Activated effector memory CD4-positive, alpha-beta T cell treated with anti-CD3 and anti-CD28 coated beads, Interleukin-2, amount 50 U/mL, for 16 hours (primary cell): ENCODE measurements at places on chromosomes 5 and 9.

DNA sequence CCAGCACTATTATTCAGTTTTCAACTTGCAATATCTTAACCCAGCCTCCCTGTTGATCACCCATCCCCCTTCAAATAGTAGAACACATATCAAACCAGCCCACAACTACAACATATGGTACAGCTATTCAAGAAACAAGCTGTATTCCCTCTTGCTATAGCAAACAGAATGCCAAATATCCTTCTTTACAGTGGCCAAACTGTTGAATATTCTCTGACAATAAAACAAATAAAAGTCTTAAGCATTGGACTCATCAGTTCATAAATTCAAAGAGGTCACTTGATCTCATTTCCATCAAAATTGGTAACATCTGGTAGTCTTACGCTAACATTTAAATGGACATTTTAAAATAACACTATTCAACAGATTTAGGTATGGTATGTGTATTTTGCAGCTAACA lies 350.8 kb downstream of the EFNA5 start:
- no peak for DNase-seq

GRCh38 chr5:980001-980588 lies 28.5 kb upstream of the NKD2 start:
- peak; percentile 45 for DNase-seq

- DNase-seq: no peak
Observed at GRCh38 chr5:44932922-44933585, 124.3 kb downstream of the MRPS30 start.

- DNase-seq: no peak
Observed at GRCh38 chr5:81177061-81177460, 56.1 kb upstream of the CKMT2 start.

GRCh38 chr5:43061352-43062075 lies 21.4 kb upstream of the ANXA2R start:
- no peak for DNase-seq

- no peak for DNase-seq
Observed at GRCh38 chr5:139964266-139964993, 78.7 kb downstream of the NRG2 start.

GRCh38 chr5:91556-92263 lies at the start of gene PLEKHG4B:
Gene PLEKHG4B, plus strand, starts transcription at chr5:92168. Its CDS starts 64 bp downstream, at chr5:92232.
- DNase-seq: no peak

DNA sequence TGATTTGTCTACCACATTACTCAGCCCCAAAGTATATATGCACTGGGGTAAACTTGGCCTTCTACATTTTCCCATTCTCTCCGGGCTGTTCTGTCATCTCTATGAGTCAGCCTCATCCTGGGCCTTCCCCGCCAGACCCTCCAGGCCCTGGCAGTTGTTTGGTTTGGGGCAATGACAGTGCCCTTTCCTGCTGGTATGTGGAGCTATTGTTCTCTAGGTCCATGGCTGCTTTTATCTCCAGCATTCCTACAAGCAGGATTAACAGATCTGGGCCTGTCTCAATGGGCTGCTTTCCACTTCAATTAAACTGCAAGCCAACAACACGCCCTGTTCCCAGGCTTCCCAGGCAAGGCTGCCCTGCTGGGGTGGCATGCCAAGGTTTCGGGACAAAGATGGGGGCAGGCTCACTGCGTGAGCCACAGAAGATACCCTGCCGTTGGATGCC lies 136.4 kb downstream of the SLIT3 start:
- no peak for DNase-seq

DNA sequence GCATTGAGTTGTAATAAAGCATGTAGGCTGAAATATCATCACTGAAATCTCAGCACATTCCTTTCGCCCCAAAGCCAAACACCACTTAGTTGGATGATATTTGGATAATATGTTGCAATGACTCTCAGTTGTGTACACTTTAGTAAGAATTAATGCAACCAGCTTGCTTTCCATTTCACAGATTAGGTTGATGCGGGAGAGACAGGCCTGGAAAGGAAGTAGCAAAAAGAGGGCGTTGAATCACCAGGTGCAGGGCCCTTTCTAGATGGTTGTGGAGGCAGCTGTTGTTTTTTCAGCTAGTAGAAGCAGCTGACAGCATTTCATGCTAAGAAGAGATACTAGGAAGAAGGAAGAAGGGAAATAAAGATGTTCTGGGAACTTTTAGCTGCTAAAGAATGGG lies 30.9 kb downstream of the DMRT3 start:
- no peak for DNase-seq

DNA sequence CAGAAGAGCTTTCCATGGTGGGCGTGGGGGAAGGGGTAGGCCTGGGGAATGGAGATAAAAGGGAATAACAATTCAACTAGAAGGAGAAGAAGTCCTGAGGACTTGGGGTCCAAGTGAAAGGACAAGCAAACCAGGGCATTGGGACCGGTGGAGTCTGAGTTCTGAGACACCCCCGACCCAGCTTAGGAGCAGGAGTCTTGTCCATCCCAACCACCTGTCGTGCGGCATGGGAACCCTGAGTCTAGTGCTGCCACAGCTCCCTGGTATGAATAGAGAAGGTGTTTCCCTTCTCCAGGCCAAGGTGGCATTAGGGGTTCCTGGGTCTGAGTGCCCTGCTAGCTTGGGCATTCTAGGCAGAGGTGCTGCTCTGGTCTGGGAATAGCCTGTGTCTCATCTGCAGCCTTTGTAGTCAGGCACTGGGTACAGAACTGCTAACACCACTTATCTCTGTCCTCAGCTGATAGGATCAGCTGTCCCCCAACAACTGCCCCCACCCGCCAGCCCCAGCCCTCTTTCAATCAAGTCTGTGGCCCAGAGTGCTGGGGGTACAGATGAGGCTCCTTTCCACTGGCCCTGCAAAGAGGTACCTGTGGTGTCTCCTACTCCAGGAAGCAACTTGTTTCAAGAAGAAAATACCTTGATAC lies 9.9 kb downstream of the HNRNPAB start:
- no peak for DNase-seq

- DNase-seq: no peak
Observed at GRCh38 chr9:114612272-114612923, 1.3 kb downstream of the TMEM268 start.

DNA sequence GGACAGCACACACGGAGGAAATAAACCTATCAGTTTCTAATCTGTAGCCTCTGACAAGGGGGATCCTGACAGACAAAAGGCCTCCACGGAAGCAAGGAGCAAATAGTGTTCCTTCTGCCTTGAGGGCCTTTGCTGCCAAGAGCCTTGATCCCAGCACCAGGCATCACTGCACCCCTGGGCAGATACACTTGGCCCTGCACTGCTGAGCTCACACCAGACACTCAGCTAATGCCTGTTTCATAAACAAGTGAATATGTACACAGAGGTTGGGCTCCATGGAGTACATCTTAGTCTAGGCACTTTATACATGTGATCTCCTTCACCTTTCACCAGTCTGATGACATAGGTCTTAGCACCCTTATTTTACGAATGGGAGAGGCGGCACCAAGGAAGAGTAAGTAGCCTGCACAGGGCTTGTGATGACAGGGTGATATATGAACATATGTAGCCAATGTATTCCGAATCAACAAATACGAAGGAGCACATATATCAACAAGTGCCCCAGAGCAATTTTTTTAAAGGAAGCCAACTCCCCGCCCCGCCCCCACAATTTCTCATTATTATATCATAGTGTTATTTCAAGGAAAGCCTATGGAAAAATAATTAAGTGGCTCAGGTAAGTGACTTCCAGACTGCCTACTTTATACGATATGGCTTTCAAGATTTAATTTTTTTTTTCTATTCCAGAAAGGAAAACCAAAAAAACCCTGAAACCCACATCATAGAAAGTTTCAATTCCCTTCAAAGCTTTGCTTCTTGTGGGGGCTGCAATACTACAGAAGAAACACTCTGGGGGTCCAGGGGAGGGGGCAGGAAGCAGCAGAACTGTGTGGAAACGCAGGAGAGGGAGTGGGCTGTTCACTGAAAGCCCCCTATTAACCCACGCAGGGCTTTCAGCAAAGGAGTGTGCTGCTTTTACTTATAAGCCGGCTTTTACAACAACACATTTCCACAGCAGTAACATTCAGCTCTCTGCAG lies 32.0 kb downstream of the CDC14B start:
- no peak for DNase-seq

GRCh38 chr5:133147815-133148567 lies 96.2 kb downstream of the HSPA4 start:
- no peak for DNase-seq

DNA sequence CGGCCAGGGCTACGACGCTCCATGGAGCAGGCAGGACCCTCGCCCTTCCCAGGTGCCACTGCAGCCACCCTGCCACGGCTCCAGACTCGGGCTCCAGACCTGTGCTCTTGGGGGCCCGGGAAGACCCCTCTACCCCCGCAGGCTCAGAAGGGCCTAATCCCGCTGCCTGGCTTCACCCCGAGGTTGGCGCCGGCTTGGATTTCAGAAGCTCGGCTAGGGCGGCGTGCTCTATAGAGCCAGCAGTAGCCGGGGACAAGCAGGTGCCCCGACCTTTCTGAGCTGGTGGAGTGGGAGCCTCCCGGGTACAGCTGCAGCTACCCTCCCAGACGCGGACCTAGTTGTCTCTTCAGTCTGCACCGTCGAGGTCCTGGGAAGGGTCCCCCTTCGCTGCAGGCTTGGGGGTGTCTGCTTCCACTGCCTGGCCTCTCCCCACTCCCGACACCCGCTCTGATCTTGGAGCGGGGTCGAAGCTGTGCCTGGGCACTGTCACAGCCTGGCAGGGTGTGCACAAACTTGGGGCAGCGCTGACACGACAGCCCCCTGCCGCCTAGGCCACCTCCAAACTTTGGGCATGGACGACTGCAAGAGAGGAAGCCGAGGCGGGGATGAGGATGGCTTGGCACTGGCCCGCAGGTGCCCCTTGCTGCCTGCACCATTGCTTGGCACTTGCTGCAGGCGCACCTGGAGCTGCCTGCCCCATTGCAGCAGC lies 1366.1 kb upstream of the CDH9 start:
- DNase-seq: no peak

- DNase-seq: no peak
Observed at GRCh38 chr5:35920890-35921289, 17.5 kb downstream of the CAPSL start.
